Foreskin keratinocyte (primary cell): ENCODE measurements at places on chromosomes 3 and 15. TPM values are rescaled to one million over a fixed set of nuclear protein-coding genes. Genes with fewer than 3 reads are reported as not detected.
A peak's percentile ranks its signal among the peaks of the same experiment; 100 is the strongest.

GRCh38 chr3:102129760-102130608 lies 280.7 kb downstream of the NFKBIZ start:
- peak; percentile 89 for DNase-seq

- no peak for DNase-seq
These were observed 56.9 kb upstream of the DPH6 start for GRCh38 chr15:35602836-35603235.

DNA sequence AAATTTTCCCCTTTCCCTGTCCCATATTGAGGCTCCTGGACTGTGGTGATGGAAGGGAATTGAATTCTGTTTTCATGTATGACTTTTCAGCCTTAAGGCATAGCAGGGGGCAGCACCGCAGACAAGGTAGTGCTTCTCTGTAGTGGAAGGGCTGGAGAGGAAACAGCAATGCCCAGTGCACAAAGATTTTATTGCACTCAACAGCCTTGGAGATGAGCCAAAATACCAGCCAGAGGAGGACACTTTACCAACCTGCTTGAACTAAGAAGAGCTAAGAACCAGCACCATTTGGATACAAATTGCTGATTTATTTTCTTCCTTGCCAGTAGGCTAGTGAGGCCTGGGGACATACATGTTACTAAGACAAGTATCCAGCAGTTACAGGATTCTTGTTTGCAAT lies 98.7 kb downstream of the KCNMB2 start:
- no peak for DNase-seq

- no peak for DNase-seq
These were observed 81.3 kb downstream of the APBA2 start for GRCh38 chr15:28967066-28967465.

GRCh38 chr3:97691354-97691753 lies 73.2 kb upstream of the ARL6 start:
- DNase-seq: no peak

- no peak for DNase-seq
These were observed 47.6 kb downstream of the ZBTB38 start for GRCh38 chr3:141415953-141416352.

GRCh38 chr3:11634974-11635612 lies 8.6 kb downstream of the VGLL4 start:
- DNase-seq: no peak

- no peak for DNase-seq
These were observed 37.5 kb upstream of the RFX7 start for GRCh38 chr15:56281145-56281544.

DNA sequence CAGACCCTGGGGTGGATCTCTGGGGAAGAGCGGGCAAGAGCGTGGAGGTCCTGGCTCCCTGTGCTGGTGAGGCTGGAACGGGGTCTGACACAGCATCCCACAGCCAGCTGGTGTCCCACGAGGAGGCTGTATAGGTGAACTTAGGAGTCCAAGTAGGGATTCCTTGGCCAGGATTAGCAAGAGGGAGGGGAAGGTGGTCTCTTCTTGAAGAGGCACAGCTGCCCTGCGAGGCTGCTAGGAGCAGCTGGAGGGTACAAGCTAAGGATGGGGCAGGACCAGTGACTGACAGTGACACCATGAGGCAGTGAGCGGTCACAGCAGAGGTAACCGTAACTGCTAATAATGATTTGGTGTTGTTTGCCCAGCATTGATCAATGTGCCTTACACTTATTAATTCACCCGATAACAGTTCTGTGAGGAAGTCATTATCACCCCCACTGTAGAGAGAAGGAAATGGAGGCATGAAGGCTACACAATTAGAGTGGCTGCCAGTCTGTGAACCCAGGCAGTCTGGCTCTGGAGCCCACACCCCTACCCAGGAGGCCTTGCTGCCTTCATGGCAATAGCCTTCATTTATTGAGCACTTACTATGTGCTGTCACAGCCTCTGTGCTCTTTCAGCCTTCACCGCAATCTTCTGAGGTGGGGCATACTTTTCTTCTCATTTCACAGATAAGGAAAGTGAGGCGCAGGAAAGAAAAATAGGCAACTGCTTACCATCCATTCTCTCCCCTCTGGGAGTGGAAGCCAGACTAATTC lies 59.4 kb downstream of the TMEM44 start:
- DNase-seq: no peak

GRCh38 chr3:124845406-124845805 lies 41.8 kb downstream of the ITGB5 start:
- peak; percentile 66 for DNase-seq

DNA sequence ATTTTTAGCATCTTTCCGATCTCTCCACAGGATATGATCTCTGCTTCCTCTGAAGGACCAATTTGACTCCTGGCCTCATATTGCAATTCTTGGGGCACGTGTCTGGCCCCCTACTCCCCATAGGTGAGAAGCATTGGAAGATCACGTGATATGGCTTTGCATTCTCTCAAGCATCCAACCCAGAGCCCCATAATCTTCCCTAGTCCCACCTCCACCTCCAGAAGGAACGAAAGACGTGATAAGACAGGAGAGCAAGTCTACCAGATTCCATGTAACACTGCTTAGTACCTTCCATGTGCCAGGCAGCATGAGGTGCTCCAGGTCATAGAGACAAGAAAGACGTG lies 176.3 kb downstream of the MEGF11 start:
- DNase-seq: no peak

DNA sequence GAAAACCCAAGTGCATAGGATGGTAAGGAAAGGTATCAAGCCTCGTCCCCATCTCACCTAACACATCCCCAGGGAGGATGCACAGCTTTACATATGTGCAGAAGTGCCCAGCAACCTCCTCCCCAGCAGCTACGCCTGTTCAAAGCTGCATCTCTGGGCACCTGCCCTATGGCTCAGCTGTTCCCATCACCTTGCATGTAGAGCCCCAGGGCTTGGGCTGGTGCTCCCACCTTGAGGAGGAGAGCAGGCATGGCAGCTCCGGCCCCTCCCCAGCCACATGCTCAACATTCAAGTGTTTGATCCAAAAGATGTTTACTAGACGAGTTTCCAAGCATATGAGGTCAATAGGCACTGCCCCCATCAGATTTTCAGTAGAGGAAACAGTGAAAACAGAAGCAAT lies 173.5 kb downstream of the ATP10A start:
- no peak for DNase-seq

DNA sequence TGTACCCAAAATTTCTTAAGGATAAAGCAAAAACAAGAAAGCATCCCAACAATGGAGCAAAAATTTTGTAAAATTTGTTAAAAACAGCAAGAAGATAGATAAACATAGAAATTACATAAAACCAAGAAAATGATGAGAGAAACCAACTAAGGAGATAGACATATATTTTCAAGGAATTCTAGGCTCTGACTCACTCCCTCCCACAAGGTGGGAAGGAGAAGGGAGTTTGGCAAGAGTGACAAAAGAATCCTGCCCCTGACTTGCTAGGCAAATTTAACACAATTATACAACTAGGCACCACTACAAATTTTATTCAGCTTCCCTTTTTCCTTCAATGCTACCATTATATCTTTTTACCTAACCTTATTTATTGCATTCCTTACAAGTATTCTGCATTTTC lies 70.9 kb downstream of the MYO9A start:
- peak; percentile 8 for DNase-seq

DNA sequence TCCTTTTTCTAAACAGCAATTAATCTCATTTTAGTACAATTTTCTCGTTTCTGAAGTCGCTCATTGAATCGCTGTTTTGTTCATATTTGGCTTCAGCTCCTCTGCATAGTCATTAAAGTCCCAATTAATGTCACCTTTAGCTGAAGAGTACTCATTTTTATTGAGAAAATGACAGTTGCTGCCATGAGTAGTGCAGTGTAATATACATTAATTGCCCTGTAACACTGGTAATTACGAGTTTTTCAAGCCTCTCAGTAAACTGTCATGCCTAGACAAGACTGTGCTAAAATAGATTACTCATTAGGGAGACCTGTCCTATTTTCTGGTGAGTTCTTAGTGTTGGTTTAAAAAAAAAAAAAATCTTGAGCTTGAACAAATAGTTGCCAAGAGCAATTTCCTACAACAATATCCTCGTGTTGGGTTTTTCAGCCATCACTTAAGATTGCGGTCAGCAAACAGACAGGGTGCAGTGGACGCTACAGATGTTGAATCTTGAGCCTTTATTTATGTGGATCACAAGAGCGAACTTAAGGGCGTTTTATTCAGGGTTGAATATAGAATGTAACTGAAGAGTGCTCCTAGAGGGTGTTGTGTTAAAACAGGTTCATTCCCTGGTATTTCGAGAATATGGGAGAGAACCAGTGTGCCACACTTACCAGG lies 176.0 kb downstream of the CDIN1 start:
- peak; percentile 49 for DNase-seq

- DNase-seq: no peak
These were observed 183.6 kb upstream of the TLE3 start for GRCh38 chr15:70281261-70281810.

GRCh38 chr15:20356444-20356910 lies 185.1 kb downstream of the GOLGA6L6 start:
- no peak for DNase-seq

DNA sequence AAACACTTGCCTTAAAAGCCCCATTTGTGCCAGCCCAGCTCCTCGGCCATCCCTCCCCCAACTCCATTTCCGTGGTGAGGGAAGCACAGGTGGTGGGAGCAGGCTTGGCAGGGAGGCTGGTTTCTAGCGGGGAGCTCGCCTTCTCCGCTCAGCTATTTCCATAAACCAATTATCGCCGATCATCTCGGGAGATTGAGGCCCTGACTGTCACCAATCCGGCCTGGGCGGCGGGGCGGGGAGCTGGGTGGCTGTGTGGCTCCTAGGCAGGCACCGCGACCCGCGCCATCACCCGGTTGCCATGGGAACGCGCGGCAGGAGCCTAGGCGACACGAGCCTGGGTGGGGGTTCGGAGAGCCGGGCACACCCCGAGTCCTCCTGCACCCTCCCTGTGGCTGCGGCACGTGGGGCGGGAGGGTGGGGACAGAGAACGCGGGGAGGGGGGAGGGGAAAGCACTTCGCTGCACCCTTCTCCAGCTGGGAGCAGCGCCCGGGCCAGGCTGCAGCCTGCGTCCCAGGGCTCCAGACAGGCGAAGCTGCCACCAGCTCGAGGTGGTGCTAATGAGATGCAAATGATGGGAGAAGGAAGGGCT lies 9.3 kb downstream of the CCDC33 start:
- no peak for DNase-seq

GRCh38 chr3:126268866-126269265 lies 88.3 kb downstream of the KLF15 start:
- DNase-seq: no peak

DNA sequence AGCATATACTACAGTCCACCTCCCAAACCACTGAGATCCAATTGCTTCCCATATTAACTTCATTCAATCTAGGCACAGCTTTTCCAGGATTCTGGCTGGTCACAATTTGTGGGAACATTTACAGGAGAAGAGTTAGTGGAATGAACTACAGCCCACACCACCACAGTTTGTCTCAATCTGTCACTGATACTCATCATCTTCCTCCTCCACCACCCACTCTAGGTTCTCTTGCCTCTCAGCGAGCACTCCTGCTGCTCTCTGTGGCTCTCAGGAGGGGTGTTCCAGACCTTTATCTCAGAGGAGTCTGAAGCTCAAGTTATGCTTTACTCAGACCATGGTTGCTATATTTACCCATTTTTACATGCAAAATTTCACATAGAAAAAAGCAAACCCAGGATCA lies 25.9 kb upstream of the PLA2G4D start:
- no peak for DNase-seq

DNA sequence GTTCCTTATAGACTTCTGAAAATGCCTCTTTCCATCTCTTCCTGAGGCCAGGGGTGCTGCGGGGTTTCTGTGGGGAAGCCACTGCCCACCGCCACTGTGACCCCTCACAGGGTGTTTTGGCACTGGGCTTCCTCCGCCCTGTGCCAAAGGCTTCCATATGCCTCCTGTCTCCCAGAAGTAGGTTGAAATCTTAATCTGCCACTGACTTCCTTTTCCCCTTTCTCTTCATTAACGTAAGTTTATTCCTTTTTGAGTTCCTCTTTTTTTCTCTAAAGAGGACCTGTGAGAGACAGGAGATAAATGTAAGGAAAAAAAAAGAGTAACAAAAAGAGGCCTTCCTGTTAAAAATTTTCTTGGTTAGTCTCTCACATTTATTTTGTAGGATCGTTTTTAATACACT lies 220.5 kb downstream of the CTNNB1 start:
- no peak for DNase-seq

The ISLR gene
- not detected in 2 replicates for polyA plus RNA-seq

The RASL12 gene
- not detected in 2 replicates for polyA plus RNA-seq

The ESYT3 gene
- 0.29 and 0.39 TPM in 2 replicates for polyA plus RNA-seq

The ALG3 gene
- 59.4 and 59.7 TPM in 2 replicates for polyA plus RNA-seq

The C3orf52 gene
- polyA plus RNA-seq: 3.2 and 4.2 TPM in 2 replicates

The EPHA3 gene
- polyA plus RNA-seq: not detected in 2 replicates

The CLEC3B gene
- polyA plus RNA-seq: not detected in 2 replicates

The GXYLT2 gene
- 0.36 and 0.56 TPM in 2 replicates for polyA plus RNA-seq

The SPCS1 gene
- 200 and 214 TPM in 2 replicates for polyA plus RNA-seq
